NCI-H510A treated with DMSO at 0.1 percent for 48 hours (cell line): ENCODE measurements at places on chromosomes 5 and 9.

GRCh38 chr9:1673300-1673699 is 341.8 kb upstream of the SMARCA2 start:
- no peak for DNase-seq

GRCh38 chr9:81666123-81666522 is 23.2 kb downstream of the TLE1 start:
- DNase-seq: no peak

DNA sequence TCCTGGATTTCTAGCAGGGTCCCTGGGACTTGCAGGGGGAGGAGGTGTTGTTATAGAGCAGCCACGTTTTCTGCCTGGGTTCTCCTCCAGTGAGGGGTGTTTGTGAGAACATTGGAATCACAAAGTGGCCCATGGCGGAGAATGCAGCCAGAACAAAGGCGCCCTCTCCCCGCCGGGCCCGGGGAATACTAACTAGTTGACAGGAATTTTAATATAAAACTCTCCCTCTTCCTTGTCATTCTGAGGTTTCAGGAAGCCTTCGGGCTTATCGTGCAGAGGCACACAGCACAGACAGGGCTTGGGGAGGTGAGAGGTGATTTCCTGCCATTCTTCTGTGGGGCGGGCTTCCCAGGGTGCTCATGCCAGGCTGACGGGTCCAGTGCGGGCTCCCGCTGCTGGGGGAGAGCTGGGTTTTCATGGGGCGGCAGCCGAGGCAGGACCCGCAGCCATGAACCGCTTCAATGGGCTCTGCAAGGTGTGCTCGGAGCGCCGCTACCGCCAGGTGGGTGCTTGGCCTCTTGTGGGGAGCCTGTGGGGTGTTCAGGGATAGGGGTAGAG is 37.7 kb downstream of the RGS3 start:
- DNase-seq: no peak

DNA sequence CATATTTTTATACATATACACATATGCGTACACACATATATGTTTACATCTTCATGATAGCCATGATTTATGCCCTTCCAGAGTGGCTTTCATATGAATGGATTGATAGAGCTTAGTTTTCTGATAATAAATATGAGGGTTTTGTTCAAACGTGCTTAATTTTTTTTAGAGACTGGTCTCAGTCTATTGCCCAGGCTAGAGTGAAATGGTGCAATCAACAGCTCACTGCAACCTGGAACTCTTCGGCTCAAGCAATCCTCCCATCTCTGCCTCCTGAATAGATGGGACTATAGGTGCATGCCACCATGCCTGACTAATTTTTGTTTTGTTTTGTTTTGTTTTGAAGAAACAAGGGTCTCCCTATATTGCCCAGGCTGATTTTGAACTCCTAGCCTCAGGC is 48.6 kb upstream of the ZSWIM6 start:
- no peak for DNase-seq

- no peak for DNase-seq
These were observed 952.2 kb upstream of the WWC1 start for GRCh38 chr5:167339205-167339604.

- DNase-seq: peak; percentile 23
These were observed 148.7 kb upstream of the ERCC6L2 start for GRCh38 chr9:95726756-95727155.

- no peak for DNase-seq
These were observed 600.4 kb downstream of the EBF1 start for GRCh38 chr5:158499075-158499891.

- no peak for DNase-seq
These were observed 63.1 kb downstream of the CHD1 start for GRCh38 chr5:98865690-98866089.

GRCh38 chr9:27428551-27428950 is 95.5 kb upstream of the IFNK start:
- no peak for DNase-seq

- DNase-seq: no peak
These were observed 3.6 kb upstream of the STING1 start for GRCh38 chr5:139486201-139486600.

GRCh38 chr5:130762031-130762430 is 403.0 kb downstream of the HINT1 start:
- no peak for DNase-seq
